ENCODE measurements at places on chromosomes 5 and 9.

DNA sequence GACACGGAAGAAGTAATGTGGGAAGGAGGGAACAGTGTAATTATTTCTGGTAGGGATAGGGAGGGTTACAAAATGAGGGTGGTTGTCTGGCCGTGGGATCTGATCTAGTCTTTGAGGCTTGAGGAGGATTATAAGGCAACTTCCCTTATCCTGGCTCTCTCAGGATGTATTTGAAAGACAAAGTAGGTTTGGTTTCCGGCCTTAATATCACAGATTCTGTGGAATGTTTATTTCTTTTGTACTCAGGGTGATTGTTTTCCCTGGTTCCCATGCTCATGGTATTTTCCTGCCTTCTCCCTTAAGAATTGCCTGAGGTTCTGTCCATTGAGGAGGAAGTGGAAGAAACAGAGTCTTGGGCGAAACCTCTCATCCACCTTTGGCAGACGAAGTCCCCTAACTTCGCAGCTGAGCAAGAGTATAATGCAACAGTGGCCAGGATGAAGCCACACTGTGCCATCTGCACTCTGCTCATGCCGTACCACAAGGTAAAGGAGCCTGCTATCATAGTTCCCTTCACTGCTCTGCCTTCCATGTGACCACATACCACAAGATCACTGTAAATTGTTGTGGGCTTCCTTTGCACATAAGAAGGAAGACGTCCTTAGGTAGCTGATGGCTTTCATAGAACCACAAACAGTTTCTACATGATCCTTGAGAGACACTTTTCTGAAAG is 253.8 kb downstream of the KDM4C start:
- DNase-seq = no peak

DNA sequence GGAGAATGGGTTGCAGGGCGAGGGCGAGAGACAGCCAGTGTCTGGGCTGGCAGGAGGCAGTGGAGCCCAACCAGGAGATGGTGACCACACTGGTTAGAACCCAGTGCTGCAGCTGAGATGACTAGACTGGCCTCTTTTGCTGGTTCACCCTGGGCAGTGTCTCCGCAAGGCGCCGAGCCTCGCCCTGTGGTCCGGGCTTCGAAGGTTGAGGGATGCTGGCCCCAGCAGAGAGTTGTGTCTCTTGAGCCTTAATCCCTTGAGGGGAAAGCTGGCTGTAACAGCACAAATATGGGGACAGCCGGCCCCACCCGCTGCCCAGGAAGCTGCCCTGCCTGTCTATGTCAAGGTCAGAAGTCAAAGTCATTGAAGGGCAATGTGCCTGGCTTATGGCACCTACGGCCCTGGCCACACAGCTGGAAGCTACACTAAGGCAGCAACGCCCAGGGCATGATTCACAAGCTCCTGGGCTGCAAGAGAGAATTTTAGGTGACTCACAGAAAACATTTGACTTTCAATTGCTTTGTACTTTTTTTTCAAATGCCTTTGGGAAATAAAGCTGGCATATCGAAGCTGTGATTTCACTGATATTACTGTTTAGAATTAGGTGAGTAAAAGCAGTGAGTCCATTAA is 33.3 kb downstream of the NKX2-5 start:
- DNase-seq = no peak

- no peak for DNase-seq
These were observed 27.5 kb downstream of the ZNF474 start for GRCh38 chr5:122156724-122157325.

DNA sequence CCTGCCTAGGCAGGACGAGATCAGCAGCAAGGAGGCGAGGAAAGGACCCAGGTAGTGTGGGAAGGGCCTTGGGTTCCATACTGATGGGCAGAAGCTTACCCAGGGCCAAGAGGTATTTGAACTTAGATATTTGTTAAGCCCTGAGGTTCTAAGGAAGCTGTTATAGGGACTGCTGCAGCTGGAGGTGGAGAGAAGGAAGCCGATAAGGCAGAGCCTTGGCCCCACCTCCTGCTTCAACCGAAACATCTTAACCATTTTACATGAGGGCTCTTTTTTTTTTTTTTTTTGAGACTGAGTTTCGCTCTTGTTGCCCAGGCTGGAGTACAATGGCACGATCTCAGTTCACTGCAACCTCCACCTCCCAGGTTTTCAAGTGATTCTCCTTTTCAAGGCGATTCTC is 8.6 kb upstream of the AQP3 start:
- no peak for DNase-seq

- no peak for DNase-seq
These were observed 333.8 kb upstream of the GRIN3A start for GRCh38 chr9:102072059-102072764.

- DNase-seq = no peak
These were observed 133.0 kb downstream of the EBF1 start for GRCh38 chr5:158966716-158967115.

- DNase-seq = no peak
These were observed 9.4 kb upstream of the BOD1 start for GRCh38 chr5:173625673-173626504.

GRCh38 chr9:107631788-107632187 is 142.2 kb upstream of the KLF4 start:
- no peak for DNase-seq

DNA sequence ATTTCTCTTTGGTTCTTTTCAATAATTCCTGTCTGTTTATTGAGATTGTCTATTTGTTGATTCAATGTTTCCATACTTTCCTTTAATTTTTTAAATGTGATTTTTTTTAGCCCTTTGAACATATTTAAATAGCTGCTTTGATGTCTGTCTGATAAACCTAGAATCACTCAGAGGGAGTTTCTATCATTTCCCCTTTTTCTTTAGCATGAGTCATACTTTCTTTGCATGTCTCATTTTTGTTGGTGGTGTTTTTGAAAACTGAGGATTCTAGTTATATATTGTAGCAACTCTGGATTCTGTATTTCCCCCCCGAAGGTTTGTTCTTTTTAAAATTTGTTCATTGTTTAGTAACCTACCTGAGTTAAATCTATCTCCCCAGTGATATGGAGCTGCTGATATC is 24.2 kb upstream of the ZNF618 start:
- no peak for DNase-seq

DNA sequence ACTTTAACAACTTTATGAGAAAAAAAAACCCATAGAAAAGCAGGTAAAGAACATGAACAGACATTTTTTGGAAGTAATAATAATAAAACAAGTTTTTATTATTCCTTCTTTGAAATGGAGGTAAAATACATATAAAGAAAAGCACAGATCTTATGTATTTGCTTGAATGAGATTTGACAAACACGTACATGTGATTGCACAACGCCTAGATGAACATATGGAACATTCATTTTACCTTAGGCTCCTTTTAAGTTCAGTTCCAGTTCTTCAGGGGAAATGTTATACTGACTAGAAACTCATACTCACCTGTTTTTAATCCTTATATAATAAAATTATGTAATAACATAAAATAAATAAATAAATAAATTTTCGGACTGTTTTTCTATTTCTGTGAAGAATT is 61.8 kb downstream of the GGTA1 start:
- no peak for DNase-seq

- DNase-seq = no peak
These were observed 17.2 kb upstream of the PDCD1LG2 start for GRCh38 chr9:5492965-5493678.

- no peak for DNase-seq
These were observed 10.0 kb downstream of the SLC2A8 start for GRCh38 chr9:127406799-127407491.

GRCh38 chr5:12023614-12024241 is 119.5 kb upstream of the CTNND2 start:
- DNase-seq = no peak

DNA sequence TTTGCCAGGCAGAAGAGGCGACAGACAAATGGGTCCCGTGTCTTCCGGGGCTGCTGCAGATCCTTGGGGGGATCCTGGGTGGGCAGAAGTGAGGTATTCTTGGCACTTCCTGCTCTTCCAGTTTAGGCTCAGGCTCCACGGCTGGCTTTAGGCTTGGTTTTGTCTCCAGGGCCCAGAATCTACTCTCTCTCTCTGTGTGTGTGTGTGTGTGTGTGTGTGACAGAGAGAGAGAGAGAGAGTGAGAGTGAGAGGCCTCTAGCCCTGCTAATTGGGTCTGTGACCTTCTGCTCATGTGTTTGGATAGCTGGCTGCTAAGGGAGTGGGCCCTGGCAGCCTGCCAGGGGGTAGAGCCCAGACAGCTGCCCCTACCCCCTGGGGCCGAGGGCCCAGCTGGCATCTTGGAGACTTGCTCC is 39.3 kb downstream of the CRB2 start:
- no peak for DNase-seq

Data from heart left ventricle (tissue), 16 donors.